BE2C (cell line): ENCODE measurements at places on chromosomes 7 and 10.

GRCh38 chr7:121328508-121329190 is at the start of gene WNT16:
WNT16 (plus strand) TSS chr7:121329000; CDS start chr7:121329293, 293 bp downstream.
- peak; percentile 46 for DNase-seq

DNA sequence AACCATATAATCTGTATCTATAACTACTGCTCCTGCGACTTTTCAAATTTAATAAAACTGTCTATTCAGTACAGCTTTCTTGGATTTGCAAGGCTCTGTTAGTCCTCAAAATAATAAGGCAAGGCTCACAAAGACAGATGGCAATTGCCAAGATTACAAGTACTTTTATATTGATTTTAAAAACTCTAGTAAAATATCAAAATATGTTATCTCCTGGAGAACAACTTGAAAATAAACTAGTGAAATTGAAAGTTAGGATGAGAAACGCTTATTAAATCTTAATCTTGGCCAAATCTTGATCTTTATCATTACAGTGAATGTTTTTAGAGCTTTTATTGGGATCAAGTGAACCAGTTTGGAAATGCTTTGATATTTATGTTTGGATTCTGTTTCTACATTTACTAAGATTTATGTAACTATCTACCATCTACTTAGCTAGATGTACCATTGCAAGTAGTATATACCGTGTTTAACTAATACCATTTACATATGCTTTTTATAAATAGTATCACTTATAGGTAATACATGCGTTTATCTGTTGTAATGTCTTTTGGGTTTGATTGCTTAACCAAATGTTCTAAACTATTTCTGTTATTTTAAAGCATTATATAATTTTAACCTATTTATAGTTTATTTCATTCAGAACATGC is 70.0 kb downstream of the CABCOCO1 start:
- no peak for DNase-seq

DNA sequence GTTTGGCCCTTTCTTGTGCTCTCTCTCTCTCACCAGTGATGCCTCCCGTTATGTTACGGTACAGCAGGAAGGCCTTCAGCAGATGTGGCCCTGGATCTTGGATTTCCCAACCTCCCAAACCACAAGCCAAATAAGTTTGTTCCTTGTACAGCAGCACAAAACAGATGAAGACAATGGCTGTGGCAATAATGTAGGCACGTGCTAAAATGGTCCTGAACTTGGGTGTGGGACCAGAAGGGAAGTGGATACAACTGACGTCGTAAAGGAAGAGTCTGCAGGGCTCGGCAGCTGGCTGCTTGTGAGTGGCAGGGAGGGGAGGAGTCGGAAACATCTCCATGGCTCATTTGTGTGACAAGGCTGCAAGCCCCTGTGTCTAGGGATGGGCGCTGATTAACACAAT is 26.8 kb downstream of the PROSER2 start:
- DNase-seq, result no peak

DNA sequence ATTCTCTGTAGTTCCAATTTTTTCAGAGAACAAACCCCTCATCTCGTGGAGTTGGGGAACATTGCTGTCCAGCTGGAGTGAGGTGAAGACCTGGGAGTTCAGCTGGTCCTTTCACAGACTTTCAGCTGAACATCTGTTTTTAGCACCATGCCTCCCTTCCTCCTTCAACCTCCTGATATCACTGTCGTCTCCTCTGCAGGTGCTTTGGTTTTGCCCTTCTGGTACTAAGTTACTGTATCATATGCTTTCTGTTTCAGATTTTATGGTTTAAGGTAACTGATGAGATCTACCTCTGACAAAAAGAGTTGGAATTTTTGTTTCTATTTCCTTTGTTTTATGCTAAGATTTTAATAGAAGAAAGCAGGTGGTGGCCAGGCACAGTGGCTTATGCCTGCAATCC is 102.9 kb downstream of the ZNF438 start:
- no peak for DNase-seq

- peak; percentile 28 for DNase-seq
These were observed 603.4 kb downstream of the SORCS1 start for GRCh38 chr10:106560925-106561640.

- DNase-seq, result peak; percentile 28
These were observed 80.0 kb downstream of the RBM33 start for GRCh38 chr7:155724327-155725005.

DNA sequence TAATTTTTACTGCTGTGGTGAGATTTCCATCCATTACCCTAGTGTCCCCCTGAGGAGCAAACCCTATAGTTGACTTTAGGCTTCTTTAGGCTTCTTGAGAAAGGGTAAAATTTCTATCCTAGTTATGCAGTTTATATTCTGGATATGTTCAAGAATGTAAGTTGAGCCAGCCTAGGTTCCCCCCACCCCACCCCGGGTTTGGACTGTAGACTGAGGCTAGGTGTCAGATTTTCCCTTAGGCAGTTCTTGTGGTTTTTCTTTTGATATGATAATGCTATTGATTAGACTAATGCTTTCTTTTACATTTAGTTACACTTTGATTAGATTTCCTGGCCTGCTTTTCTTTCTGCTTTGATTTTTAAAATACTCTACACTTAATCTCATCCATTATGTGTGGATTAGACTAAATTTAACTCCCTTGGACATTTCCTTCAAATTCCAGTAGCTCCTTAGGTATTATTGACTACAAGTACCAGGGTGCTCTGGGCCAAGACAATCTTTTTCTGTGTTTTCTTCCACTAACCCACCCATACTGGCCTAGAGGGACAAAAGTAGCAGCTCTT is 37.7 kb downstream of the NRF1 start:
- DNase-seq, result no peak

- DNase-seq, result no peak
These were observed 493 bp downstream of the ZMIZ2 start for GRCh38 chr7:44748948-44749731.

DNA sequence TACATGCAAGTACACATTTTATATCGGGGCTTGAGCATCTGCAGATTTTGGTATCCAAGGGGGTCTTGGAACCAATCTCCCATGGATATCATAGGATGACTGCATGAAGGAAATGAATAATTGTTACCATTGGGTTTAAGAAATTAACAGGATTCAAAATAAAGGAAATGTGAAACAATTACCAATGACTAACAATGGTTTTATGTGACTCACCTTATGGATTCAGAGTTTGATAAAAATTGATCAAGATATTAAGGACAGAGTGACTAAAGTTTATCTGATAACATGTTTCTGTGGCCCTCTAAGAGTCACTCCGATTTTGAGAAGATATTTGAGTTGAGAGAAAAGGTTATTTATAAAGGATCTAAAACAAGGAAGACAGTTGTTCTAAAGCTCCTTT is 93.0 kb upstream of the ODAD2 start:
- no peak for DNase-seq

DNA sequence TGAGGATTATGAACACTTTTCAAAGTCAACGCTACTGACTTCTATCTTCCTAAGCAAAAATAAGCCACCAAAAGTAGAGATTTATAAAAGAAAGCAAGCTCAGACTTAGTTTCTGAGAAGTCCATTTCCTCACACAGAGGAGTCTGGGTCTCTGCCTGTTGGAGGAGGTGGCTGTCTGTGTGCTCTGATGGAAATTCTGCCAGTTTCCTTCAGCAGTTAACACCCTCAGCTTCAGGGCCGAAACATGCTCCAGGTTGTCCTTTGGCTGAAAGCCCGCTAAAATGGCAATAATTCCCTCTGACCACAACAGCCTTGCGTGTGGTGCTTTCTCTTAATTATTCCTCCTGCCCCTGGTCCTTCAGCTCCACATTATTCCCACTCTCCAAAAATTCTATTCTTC is 127.8 kb upstream of the LAMB4 start:
- DNase-seq, result no peak

- peak; percentile 15 for DNase-seq
These were observed 133.4 kb downstream of the MACC1 start for GRCh38 chr7:20083781-20084180.

- DNase-seq, result no peak
These were observed 43.5 kb upstream of the SLC35G1 start for GRCh38 chr10:93850031-93851015.

DNA sequence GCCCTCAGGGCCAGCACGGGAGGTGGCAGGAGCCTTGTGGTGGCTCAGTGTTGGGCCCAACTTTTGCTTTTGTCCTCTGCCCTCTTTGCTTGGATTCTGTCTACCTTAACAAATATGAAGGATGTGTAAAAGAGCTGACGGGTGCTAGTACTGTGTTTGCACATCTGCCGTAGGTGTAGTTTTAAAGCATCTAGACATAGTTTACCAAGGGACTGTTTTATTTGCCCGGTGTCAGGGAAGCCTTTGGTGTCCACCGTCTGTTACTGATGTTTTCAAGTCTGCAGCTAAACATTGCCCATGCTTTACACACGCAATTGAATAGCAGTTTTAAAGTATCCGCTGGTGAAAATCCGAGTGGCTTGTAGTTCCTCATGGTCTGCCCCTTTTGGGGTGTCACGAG is 87.8 kb downstream of the DYNC2I1 start:
- DNase-seq, result no peak

GRCh38 chr7:135644154-135644553 is 18.2 kb upstream of the STMP1 start:
- DNase-seq, result no peak

DNA sequence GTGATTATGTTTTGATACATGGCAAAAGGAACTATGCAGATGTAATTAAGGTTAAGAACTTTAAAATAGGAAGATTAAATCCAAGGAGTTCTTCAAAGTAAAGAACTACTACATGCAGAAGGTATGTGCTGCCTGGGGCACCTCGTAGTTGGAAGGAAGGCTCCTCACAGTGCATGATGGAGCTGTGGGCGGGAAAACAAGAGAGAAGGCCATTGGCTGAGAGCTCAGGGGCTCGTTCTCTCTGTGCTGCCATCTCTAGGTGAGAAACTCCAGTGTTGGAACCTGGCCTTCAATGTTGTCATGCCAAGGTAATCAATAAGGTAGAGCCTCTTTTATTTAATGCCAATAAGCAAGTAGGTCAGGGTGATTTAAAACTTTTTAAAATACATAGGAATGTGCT is 391.4 kb upstream of the ETV1 start:
- DNase-seq, result no peak

DNA sequence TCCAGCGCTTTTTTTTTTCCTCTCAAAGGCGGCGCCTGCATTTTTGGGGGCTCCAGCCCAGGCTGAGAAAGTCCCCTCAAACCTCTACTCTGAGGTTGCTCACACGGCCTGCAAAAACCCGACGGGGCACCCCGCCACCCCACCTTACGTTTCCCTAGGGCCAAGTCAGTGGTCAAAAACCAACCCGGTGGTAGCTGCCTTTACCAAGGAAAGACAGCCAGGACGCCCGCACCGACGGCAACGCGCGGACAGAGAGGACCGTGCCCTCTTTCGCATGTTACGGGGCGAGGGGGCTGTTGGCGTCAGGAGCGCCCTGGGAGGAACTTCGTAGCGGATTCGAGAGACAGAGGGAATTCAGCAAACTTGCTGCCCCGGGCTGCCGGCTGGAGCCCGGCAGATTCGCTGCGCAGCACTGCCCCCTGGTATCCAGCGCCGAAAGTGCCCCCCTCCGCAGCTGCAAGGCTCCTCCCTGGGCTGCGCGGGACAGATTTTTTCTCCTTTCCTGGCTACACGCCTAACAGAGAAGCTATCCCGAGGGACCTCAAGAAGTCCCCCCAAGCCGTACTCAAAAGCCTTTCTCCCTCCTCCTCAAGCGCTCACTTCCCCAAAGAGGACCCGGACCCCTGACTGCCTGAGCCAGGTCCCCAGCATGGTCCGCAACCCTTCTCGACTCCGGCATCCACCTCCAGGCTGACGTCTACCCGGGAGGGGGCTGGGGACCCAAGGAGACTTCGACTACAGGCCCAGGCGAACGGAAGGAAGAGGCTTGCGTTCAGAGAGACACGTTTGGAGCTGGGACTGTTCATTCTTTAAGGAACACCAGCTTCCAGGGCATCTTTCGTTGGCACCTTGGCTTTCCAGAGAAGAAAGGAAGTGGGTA is 27.7 kb upstream of the VAX1 start:
- DNase-seq, result peak; percentile 55

DNA sequence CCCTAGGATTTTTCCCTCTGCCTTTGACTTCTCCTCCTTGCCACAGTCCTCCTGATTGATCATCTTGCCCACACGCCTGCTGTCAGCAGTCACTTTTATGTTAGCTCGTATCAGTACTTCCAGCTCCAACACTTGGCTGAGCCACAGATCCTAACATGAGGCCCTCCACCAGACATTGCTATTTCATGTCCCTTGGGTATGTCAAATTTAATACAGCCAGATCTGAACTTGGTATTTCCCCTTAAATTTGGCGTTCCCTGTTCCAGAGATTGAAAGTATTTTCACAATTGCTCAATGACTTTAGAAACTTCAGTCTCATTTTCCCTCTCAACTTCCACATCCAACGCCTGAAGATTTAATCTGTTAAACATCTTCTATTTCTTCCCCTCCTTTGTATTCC is 140.4 kb downstream of the RNLS start:
- no peak for DNase-seq

GRCh38 chr10:69102440-69102839 is 14.5 kb downstream of the SRGN start:
- DNase-seq, result no peak

DNA sequence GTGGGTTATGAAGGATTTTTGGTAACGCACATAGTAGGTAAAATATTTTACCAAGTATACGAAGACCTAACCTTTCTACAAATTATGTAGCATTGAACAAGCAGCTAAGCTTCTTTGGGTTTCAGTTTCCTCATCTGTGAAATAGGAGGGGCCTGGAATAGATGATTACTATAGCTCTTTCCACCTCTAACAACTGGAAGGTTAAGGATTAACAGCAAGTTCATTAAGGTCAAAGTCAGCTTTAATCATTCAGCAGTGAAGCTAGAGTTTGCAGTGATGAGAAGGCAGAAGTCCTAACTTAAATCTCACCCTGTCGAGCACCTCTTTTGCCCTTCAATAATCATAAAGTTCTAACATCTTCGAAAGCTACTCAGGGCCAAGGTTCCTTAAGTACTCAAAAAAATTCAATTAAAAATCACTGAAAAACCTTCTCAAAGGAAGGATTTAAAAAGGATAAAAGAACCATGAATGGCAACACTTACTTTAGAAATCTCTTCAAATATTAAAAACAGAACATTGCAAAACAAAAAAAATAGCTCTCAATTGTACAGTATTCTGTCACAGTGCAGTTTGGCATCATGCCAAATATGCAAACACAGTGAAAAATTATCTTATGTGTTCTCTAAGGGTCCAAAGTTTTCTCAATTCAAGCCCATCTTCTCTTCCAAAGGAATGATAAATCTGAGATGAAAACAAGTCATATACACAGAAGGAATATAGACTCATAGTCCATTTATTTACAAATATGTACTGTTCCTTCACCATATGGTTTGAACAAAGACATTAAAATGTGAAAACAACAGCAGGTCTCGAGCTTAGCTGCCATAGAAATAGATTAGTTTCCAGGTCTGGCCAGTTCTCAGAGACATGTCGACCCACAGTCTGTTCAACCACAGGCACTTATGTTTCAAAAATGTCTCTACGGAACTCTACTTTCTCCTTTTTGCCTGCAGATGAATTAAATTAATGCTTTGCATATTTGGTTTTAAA is 152.0 kb upstream of the SLC13A1 start:
- DNase-seq, result no peak
